GM12878 (cell line): ENCODE measurements at places on chromosomes 3 and 15. TPM values are rescaled to one million over a fixed set of nuclear protein-coding genes. Genes with fewer than 3 reads are reported as not detected.

ATP8B4 gene
- 0.94 TPM in 2 replicates for polyA plus RNA-seq

GRCh38 chr3:170523248-170523647 is 62.6 kb downstream of the SLC7A14 start:
- DNase-seq, result no peak

CP gene
- polyA plus RNA-seq, result 0.09 and 0.39 TPM in 2 replicates

DNA sequence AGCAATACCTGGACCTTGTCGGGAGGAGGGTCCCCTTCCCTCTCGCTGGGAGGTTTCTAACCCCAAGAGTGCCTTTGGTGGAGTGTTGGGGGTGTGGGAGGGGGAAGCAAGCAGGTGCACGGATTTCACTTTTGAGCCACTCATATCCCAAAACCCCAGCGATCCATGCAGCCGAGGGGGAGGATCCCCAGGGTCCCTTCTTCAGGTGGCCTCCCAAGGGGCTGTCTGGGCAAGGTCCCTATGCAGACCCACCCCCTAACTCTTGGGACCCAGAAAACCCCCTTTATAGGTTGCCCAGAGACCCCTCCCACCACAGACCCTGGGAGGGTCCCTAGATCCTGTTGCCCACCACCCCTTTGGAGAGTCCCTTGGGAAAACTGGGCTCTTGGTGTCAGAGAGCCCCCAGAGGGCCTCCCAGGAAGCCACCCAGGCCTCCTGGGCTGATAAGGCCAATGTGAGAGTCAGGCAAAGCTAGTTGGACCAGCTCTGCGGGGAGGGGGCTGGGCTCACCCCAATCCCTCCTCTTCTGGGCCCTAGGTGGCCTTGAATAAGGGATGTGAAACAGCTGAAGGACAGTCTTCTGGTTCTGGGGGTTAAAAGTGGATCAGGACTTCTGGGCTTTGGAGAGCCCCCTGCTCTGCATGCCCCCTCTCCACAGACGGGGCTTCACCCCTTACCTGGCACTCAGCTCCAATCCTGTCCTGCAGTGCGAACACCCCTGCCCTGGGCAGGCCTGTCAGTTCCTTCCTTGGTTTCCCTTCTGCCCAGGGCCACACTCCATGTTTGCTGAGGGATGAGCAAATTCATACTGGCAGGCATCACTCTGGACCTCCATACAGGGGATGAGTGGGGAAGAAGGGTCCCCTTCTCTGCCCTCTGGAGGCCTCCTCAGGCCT is 932 bp upstream of the PLCD1 start:
- no peak for DNase-seq

DNA sequence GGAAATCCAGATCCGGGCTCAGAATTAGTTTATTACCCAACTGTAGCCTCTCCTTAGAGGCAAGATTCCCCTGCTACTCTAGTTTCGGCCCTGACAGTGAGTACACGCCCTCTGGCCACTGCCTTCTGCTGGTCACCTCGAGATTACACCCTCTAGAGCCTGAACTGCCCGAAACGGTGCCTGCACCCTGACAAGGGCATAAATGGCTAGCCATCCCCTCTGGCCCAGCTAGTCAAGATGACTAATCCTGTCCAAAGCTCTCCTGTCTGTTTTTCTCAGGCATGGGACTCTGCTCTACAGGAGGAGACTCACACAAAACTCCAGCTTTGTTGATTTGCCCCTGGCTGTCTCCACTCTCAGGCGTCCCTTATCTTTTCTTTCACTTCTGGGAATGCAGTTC is 150.5 kb upstream of the UBE2E2 start:
- DNase-seq, result no peak

DNA sequence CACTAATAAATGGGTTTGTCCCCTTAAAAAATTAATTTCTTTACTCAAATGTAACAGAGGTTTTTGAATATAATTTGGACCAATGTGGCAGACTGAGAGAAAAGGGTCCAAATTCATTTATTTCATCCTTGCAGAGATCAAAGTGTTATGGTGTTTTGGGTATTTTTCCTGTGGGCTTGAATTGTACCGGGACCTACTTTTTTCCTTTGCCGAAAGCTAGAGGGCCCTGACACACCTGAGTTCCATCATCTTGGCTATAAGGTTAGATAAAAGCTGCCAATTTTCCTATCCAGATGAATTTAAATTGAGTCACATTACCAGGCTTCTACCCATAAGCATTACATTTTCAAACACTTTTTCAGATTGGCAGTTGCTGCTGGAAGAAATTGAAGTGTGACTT is 908 bp downstream of the CCNB2 start:
- DNase-seq, result no peak

GRCh38 chr15:39701988-39702387 is 80.7 kb downstream of the FSIP1 start:
- no peak for DNase-seq

- DNase-seq, result no peak
These were observed 25.3 kb upstream of the ZNF770 start for GRCh38 chr15:35013370-35013769.

DNA sequence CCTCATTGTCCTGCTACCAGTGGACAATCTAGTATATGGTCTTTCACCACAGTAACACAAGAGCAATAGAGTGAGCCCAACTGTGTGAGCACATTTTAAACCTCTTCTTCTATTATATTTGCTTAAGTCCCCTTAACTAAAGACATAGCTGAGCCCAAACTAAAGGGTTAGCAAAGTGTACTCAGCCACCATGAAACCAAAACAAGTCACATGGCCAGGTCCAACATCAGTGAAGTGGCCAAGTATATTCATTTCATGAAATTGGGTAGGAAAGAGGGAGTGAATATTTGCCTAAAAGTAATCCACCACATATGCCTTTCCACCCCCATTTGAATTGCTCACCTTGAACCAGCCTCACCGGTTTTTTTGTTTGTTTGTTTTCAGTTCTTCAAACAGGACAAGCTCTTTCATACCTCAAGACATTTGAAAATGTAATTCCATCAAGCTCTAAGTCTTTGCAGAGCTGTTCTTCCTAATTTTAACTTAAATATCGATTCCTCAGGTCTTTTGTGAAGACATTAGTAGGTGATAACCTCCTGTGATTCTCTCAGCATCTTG is 327.0 kb upstream of the SEMA6D start:
- DNase-seq, result no peak

LSAMP gene
- 1.7 and 2.8 TPM in 2 replicates for polyA plus RNA-seq

ACOX2 gene
- polyA plus RNA-seq, result 0.72 TPM in 1 of 2 replicates, not detected in the other

RFTN1 gene
- 58.8 and 61.9 TPM in 2 replicates for polyA plus RNA-seq

DNA sequence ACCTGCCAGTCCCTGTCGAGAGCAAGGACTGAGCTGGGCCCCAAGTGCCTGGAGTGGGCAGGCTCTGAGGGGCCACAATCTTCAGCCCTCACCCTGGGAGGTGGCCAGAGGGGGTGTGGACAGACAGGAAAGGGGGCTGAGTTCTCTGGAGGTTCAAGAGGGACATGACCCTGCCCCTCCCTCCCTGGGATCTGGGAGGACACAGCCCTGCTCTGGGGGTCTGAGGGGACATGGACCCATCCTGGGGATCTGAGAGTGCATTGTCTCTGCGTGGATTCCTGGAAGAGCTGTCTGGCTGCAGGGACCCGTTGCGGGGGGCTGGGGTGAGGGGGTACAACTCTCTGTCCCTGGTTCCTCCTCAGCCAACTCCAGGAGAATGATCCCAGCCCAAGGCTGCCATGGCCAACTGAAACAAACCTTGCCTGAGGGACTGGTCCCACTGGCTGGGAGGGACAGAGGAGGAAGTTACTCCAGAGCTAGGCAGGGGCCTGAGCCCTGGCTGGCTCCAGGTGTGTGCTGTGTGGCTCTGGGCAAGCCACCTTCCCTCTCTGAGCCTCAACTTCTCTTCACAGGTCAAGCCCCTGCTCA is 29.0 kb downstream of the PTH1R start:
- no peak for DNase-seq

EHHADH gene
- 6.6 TPM in 2 replicates for polyA plus RNA-seq

FGF12 gene
- not detected in 2 replicates for polyA plus RNA-seq

- no peak for DNase-seq
These were observed 50.6 kb downstream of the GMNC start for GRCh38 chr3:190811775-190812480.

DNA sequence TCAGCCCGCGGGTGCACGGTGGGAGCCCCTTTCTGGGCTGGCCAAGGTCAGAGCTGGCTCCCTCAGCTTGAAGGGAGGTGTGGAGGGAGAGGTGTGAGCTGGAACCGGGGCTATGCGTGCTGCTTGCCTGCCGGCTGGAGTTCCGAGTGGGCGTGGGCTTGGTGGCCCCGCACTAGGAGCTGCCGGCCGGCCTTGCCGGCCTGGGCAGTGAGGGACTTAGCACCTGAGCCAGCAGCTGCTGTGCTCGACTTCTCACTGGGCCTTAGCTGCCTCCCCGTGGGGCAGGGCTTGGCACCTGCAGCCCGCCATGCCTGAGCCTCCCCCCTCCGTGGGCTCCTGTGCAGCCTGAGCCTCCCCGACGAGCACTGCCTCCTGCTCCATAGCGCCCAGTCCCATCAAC is 36.0 kb downstream of the TRH start:
- no peak for DNase-seq

- DNase-seq, result no peak
These were observed 284.2 kb upstream of the TPM1 start for GRCh38 chr15:62758126-62758951.

RPP14 gene
- polyA plus RNA-seq, result 14.0 and 14.2 TPM in 2 replicates

ITIH1 gene
- not detected in 2 replicates for polyA plus RNA-seq

LXN gene
- polyA plus RNA-seq, result 20.4 TPM in 2 replicates

DNA sequence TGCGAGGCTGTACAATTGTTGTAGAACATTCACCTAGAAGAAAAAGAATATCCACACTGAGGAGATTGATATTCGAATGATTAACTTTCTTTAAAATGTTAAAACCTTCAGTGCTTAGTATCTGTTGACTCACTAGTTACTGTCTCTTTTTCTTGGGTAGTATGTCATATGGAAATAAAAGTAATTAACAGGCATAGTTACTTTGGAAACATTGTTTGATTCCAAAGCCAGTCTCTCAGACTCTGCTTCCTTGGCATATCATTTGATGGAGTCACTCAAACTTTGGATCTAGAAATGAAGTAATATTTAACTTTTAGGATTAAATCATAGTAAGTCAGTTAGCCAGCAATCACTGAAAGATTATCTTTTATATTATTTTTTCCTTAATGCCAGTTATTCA is 63.4 kb downstream of the MAP2K5 start:
- DNase-seq, result no peak

DNA sequence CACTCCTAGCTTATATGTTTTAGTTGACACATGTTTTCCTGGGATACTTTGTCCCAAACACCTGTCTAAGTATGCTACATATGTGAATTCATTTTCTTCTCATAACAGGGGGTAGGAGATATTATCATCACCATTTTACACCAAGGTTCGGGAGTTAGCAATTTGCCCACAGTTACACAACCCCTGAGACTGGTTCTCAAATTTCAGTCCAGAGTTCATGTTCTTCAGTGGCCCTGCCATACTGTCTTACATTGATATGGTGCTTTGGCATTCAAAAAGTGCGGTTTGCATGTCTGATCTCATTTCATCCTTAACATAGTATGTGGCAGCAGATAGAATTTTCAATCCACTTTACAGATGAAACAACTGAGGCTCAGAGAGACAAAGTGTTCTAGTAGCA is 38.4 kb downstream of the ROBO2 start:
- no peak for DNase-seq

- DNase-seq, result no peak
These were observed 109.7 kb upstream of the PDZRN3 start for GRCh38 chr3:73734211-73735089.

- DNase-seq, result no peak
These were observed 148.4 kb upstream of the CGNL1 start for GRCh38 chr15:57227899-57228298.

GRCh38 chr3:47475029-47475569 is 642 bp downstream of the SCAP start:
- no peak for DNase-seq

DNA sequence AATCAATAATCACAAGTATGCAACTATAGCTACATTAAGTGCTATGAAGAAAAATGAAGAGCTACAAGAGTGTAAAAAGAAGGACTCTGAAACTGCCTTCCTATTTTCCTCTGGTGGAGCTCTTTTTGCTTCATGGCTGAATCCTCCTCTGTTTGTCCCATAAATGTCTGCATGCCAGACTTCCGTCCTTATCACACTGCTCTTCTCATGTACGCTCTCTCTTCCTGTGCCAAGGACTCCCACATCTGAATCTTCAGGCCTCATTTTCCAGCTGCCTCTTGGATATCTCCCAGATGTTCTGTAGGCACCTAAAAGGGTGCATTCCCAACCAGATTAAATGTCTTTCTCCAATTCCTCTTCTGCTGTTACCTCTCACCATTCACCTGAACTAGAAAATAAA is 123.7 kb downstream of the MECOM start:
- DNase-seq, result no peak
